ENCODE measurements at places on chromosomes 12 and 14.

DNA sequence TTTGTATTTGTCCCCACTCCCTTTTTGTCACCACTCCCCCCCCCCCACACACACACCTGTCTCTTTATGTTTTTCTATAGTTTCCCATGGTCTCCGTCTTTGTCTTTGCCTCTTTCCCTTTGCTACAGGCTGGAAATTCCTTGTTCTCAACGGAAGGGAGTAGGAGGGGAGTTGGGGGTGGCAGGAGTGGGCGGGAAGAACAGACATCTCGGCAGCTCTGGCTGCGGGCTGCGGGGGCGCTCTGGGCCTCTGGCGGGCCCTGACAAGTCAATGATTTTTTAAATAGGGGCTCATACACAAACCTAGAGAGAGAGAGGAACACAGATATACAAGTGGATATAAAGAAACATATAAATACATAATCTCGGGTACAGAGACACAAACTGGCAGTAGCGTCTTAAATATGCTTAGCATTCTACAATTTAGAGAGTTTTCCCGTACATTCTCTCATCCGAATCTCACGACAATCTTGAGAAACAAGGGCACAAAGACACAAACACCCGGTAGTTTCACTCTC, 2.4 kb upstream of the NAB2 start:
- DNase-seq = no peak

GRCh38 chr12:53410951-53411350, 12.7 kb upstream of the AMHR2 start:
- DNase-seq = no peak

- no peak for DNase-seq
These were observed 52.2 kb downstream of the TMTC1 start for GRCh38 chr12:29731591-29731990.

GRCh38 chr14:93991649-93992048, 5.5 kb upstream of the CCDC197 start:
- no peak for DNase-seq

- no peak for DNase-seq
These were observed 256.2 kb downstream of the AEBP2 start for GRCh38 chr12:19695244-19696098.

DNA sequence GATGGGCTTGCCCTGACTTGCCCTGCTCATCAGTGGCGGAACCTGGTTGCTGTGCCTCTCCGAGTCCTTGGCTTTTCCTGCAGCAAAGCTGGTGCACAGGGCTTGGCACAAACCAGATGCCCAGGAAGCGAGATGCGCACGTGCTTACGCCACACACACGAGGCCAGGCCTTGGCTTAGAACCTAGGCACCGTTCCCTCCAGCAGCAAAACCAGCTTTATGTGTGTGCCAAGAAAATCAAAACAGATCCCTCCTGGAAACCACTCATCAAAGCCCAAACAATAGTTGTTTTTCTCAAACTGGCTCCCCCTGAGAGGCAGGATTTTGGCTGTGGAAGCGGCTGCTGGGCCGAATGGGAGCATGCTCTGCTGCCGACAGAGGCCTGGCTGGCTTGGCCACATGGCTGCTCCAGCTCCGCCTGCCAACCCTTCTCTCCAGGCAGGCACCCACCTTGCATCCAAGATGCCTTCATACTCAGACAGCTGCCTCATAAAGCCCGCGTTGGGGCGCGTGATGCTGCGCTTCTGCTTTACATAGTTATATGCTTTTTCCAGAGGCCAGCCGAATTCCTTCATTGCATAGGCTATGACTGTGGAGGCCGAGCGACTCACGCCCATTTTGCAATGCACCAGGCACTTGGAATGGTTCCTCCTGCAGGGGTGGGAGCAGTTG, 58.7 kb downstream of the SSH1 start:
- no peak for DNase-seq

- no peak for DNase-seq
These were observed 13.9 kb downstream of the GNS start for GRCh38 chr12:64745259-64745807.

GRCh38 chr12:54661048-54661447, 12.9 kb upstream of the DCD start:
- DNase-seq = no peak

Data from stimulated activated CD4-positive, alpha-beta T cell treated with anti-CD3 and anti-CD28 coated beads, Interleukin-12 subunit alpha, Interleukin-12 subunit beta, amount 100 ng/mL, for 24 hours (primary cell).